ENCODE measurements at places on chromosomes 2 and 18.

- no peaks in the 10 kb centered on the region for H3K4me1 ChIP-seq
- DNase-seq: no peak
- H3K36me3 ChIP-seq: no peaks in the 10 kb centered on the region
- no peaks in the 10 kb centered on the region for H3K27me3 ChIP-seq
- no peak overlapping the region for H3K4me3 ChIP-seq
- no peak overlapping the region for H3K27ac ChIP-seq
These were observed 213.5 kb upstream of the RND3 start for GRCh38 chr2:150700666-150701580.

GRCh38 chr2:10541081-10541480 lies 93.0 kb upstream of the ODC1 start:
- no peaks in the 10 kb centered on the region for H3K36me3 ChIP-seq
- peaks cover 8% of the 10 kb centered on the region for H3K4me1 ChIP-seq
- H3K4me3 ChIP-seq: no peak overlapping the region
- no peak for DNase-seq
- peaks cover 9% of the 10 kb centered on the region for H3K27me3 ChIP-seq
- no peak overlapping the region for H3K27ac ChIP-seq

- no peak overlapping the region for H3K4me3 ChIP-seq
- peak; percentile 75 for DNase-seq
- H3K4me1 ChIP-seq: peaks cover 51% of the 10 kb centered on the region
- H3K36me3 ChIP-seq: peaks cover 5% of the 10 kb centered on the region
These were observed 4.0 kb upstream of the MREG start for GRCh38 chr2:216017365-216017764.

GRCh38 chr2:168039881-168040280 lies 207.5 kb downstream of the STK39 start:
- no peak overlapping the region for H3K4me3 ChIP-seq
- no peaks in the 10 kb centered on the region for H3K27me3 ChIP-seq
- no peak for DNase-seq
- H3K4me1 ChIP-seq: peaks cover 22% of the 10 kb centered on the region
- H3K27ac ChIP-seq: no peak overlapping the region
